ENCODE measurements at places on chromosomes 4 and X.

DNA sequence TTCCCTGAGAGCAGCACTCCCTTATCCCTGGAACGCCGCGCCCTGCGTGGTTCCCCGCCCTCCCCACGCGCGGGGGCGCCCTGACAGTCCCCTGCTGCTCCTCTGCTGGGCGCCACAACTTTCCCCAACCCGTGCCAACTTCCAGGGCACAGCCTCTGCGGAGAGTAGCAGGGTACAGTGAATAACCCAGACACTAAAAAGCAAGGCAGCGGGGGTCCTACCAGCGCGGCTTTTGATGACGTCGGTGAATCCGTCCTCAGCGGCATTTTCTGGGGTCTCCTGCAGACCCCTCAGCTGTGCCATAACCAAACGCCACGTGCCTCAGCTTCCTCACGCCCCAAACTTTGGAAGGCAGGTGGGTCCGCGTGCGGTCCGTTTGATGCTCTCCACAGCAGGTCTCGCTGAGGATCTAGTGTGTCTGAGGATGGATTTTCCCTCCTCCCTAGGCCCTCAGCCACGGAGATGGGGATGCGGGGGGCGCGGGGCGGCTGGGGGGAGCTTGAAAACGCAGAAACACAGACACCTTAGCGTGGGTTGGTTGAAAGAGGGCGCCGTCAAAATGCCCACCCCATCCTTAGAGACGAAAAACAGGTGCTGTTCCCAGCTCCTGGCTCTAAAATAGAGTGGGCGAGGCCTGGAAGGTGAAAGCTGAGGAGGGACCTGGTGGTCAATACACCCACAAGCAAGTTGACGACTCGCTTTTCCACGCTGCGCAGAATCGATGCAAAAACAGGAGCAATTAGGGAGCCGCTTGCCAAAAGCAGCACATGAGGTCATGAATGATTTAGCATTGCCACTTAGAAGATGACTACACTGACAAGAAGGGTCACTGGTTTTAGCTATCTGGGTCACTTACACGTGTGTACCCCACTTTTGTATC is 405.6 kb downstream of the FAM47A start:
- DNase-seq = no peak

GRCh38 chr4:20678400-20678799 is 21.9 kb upstream of the PACRGL start:
- DNase-seq = no peak

DNA sequence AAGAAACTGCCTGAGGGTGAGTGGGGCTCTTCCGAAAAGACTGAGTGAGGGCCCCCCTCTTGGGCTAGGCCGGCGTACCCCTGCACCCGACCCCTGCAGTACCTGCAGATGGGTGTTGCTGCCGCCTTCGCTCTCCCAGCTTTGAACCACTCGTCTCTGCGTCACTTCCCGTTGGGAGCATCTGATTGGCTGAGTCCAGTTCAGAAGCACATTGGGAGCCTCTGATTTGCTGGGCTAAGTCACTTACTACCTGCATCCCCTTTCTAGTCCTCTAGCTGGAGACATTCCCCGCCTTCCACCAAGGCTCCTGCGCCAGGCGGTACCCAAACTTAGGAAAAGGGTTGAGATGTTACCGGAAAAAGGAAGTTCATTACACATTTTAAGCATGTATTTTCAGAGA is 20.4 kb upstream of the WWC2 start:
- DNase-seq = no peak

GRCh38 chrX:3143043-3143799 is 102.0 kb downstream of the ARSF start:
- DNase-seq = no peak

GRCh38 chr4:36446275-36446674 is 164.9 kb downstream of the DTHD1 start:
- DNase-seq = no peak

DNA sequence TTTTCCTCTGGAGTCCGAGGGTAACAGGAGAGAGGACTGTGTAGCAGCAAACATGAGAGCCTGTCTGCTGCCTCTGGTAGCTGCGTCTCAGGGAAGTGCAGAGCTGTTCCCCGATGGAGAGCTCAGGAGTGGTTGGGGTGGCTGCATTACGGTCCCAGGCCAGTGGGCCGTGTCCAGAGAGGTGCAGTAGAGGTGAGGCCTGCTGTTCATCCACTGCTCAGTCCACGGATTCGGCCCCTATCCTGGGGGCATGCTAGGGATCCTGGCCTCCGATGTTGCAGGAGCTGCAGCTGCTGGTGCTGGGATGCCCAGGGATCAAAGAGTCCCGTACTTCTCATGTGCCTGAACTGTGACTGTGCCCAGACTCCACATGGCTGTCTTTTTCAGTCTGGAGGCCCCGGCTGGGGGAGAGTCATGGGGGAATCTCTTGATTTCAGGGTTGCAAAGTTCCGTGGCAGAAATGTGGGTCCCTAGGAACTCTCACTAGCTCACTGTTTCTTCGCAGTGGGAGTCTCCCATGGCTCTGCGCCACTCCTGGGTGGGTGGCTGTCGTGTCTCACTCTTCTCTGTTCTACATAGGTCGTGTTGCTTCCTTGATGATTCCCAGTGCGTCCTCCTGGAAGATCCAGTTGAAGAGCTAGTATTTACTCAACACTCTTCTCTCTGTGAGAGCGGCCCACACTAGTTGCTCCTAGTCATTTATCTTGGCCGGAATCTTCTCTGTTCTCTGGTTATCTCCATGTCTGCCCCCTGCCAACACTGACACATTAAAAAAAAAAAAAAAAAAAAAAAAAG is 109.5 kb upstream of the CENPE start:
- DNase-seq = no peak

GRCh38 chr4:25863831-25864418 is 1.1 kb upstream of the SEL1L3 start:
- DNase-seq = no peak

GRCh38 chrX:65679071-65679540 is 11.7 kb downstream of the MSN start:
- DNase-seq = peak; percentile 82

DNA sequence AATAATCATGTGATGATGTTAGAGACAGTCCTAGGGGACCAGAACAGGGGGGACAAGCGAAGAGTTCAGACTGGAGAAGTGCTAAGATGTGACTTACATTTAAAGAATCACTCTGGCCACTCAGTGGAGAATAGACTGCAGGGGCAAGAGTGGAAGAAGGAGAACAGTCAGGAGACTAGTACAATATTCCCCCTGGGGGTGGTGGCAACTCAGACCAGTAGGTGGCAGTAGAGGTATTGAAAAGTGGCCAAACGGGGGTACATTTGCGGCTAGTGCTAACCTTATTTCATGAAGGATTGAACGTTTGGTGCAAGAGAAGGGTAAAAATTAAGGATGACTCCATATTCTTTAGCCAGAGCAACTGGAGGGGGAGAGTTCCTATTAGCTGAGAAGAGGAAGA is 2.7 kb upstream of the BMX start:
- DNase-seq = peak; percentile 68

DNA sequence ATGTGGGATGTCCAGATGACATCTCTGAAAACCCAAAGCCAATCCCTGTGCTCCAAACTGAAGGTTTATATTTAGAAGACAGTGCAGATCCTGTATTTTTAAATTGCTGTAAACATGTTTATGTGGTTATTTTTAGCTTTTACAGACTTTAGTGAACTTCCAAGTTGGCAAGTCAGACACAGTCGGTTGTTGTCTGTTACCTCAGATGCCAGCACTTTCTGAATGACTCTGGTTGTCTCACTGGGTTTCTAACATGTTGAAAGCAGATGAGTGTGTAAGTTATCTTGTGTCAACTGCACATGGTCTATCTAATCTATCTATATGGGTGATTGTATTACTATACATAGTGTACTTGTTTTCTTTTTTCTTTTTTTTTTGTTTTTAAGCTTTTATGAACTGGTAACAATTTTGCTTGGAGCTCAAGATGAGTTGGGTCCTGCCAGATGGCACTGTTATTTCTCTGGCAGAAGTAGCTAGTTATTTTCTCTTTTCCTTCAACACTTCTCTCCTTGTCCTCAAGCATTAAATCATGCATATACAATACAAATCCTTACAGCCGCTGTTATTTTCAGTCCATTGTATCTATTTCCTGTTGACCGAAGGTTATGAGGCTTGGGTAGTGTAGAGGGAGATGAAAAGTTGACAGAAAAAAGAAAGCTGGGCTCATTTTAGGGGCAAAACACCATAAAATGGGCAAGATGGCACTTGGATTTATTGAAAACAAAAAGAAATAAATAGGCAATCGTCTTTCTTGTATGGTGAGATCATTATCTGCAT is 66.3 kb downstream of the GAB1 start:
- DNase-seq = no peak

DNA sequence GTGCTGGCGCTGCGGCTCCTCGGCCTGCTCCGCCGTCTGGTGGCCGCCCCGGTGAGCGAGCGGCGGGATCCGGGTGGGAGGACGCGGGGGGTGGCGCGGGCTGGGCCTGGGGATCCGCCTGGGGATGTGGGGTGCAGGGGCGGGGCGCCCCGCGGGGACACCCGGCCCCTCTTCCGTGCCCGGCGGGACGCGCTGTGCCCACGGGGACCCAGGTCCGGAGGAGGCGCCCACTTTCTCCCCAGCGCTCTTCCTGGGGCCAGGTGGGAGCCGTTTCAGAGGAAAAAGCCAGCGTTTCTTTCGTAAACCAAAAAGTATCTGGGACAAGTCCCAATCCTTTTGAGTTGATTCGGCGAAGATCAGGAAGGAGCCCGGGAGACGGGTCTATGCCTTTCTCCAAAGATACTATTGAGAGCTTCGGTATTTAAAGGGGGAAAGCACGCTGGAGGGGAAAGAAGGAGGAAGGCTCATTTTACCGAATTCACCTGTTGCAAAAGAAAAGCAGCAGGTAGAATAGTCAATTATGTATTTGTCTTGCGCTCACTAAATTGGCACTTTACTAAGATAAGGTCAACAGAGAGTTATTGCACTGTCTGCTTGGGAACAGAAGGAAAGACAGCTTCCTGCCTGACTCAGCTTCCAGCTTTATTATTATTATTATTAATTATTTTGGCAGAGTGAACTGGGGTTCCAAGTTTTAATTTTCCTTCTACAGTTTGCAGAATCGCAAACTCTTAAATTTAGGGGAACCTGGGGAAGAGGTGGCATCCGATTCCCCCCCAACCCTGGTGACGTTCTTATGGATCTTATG is 81.5 kb upstream of the CD99 start:
- no peak for DNase-seq

DNA sequence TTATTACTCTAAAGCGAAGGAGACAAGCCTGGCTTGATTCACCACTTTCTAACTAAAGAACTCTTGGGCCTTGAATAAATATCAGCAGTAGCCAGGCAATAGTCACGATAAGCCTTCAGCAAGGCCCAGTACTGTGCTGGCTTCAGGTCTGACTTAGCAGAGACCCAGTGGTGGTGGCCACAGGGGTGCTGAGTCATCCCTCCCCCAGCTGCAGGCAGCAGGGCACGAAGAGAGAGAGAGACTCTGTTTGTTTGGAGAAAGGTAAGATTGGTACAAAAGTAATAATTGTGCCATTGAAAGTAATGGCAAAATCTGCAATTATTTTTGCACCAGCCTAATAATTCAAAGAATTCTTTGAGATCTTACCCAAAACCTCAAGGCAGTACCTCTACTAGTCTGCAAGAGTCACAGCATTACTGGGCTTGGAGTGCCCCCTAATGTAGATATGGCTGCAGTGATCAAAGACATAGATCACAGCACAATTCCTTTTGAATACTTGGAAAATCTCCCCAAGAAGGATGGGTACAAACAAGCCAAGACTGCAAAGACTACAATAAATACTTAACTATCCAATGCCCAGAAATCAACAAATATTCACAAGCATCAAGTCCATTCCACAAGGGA is 159.5 kb upstream of the USP38 start:
- no peak for DNase-seq

- no peak for DNase-seq
Observed at GRCh38 chr4:103996637-103997036, 276.9 kb upstream of the TACR3 start.

DNA sequence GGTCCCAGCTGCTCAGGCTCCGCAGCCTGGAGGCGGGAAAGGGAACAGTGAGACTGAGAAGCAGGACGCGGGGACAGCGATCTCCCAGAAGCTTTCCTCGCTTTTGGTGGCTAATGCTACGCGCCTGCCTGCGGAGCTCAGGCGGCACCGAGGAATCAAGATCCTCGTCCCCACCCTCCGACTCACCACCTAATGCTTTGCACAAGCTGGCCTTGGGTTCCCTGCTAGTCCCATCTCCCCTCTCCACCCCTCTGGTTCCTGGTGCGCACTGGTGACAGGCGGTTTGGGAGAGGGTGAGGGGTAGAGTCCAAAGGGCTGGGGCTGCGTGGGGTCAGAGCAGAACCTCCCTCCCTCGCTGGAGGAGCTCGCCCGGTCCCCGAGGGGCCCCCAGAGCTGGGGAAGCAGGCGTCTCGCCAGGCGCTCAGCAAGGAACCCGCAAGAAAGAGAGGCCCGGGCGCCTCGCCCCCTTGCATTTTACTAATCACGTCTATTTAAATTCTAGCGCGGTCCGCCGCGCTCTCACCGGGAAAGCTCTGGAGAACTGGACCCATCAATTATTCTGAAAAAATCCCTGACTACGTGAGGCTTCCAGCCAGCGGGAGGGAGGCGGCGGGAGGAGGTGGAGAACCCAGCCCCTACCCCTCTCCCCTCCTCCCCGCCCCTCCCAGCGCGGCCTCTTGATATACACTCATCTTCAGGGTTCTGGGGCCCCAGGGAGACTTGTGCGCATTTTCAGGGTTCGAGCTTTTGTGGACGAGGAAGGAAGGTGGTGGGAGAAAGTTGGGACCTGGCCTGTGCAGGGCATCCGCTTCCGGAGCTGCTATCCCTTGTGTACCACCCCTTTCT is 9.1 kb downstream of the POU4F2 start:
- no peak for DNase-seq

- DNase-seq = no peak
Observed at GRCh38 chrX:129779086-129779672, 570 bp upstream of the SASH3 start.

- DNase-seq = no peak
Observed at GRCh38 chrX:13254870-13255269, 65.0 kb downstream of the ATXN3L start.

DNA sequence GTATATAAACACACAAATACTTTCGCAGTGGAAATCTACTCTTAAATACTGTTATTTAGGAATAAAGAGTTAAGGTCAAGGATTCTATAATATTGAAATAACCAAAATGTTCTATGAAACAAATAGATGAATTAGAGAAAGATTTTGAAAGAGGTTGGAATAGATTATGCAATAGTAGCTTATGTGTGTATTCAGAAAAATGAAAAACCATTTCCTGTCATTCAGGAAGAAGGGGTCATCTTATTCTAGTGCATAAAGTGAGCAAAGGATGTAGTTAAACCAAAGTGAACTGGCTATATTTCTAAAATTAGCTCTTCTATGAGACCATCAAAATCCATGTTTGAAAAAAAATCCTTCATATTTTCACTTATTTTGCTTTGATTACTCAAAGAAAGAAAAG is 30.0 kb upstream of the MYOZ2 start:
- DNase-seq = peak; percentile 21

GRCh38 chrX:98194036-98194435 is 1310.3 kb downstream of the RPA4 start:
- no peak for DNase-seq
